ENCODE measurements at places on chromosomes 4 and X. TPM values are rescaled to one million over a fixed set of nuclear protein-coding genes. Genes with fewer than 3 reads are reported as not detected.

GRCh38 chr4:17065821-17066220 lies 167.4 kb upstream of the LDB2 start:
- DNase-seq: no peak

GRCh38 chr4:69716654-69717053 lies 43.8 kb downstream of the SULT1B1 start:
- DNase-seq: no peak

DNA sequence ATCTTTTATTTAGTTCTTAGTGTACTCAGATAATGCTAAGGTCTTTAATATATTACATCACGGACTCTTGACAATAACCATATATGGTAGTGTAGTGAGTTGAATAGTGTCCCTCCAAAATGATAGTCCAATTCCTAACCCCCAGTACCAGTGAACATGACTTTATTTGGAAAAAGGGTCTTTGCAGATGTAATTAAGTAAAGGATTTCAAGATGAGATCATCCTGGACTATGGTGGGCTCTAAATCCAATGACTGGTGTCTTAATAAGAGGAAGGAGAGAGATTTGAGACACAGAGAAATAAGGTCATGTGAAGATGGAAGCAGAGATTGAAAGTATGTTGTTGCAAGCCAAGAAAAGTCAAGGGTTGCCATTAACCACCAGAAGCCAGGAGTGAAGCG lies 236.5 kb upstream of the DIPK2B start:
- no peak for DNase-seq

GRCh38 chrX:134886002-134886596 lies 104.7 kb upstream of the SMIM10 start:
- peak; percentile 1 for DNase-seq

GRCh38 chr4:17492058-17492741 lies 19.7 kb downstream of the QDPR start:
- no peak for DNase-seq

DNA sequence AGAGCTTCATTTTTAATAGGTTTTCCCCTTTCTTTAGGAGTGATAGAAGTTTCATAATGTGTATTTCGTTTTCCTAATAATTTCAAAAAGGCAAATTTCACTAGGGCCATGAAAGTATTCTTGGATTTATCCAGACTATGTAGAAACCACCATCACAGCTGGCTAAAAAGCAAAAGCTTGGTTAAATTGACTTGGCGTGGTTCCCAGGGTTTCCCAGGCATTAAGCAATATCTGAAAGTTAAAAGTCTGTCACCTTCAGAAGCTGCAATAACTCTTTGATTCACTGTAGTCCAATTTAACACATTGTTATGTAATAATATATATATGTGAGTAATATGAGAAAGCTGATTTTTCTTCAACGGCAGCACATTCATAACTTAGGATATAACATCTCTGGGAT lies 38.3 kb downstream of the NDNF start:
- no peak for DNase-seq

DNA sequence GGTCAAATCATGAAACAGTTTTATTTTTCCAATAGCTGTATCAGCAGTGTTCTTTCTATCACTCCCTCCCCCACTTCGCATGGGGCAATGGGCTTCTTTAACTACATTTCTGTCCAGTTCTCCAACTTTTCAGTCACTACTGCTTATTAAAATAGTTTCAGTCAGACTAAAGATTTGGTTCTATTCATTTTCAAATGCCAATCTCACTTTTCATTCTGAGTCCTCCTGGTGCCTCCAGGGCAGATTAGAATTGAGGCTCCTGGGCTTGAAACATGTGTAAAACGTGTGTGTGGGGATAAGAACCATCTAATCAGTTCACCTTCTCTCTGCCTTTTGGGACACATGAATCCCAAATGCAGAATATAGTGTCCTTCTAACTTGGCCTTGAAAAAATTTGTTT lies 3.5 kb upstream of the BEX3 start:
- DNase-seq: no peak

DNA sequence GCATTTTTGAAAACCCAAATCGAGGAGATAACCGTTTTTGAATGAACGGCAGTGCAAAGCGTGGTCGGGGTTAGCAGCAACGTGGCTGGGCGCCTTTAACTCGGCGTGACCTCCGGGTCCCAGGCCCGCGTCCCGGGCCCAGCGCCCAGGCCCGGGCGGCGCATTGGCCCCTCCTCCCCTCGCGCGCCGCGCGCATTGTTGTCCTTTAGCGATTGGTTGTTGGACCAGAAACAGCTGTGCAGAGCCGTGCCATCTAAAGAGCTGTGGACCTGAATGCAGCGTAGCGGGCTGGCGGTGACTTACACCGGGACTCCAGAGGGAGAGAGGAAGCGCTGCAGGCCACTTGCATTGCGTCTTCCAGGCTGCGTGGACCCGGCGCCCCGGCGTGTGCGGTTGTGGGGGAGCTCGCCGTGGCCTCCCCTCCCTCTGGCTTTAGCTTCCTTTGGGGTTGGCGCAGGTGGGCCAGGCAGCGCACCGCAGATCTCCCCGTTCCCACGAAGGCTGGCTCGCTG lies at the start of gene STOX2:
Gene STOX2 (plus strand): TSS at position 227 of the 512 bp plus-strand sequence. CDS start 1,484 bp downstream, outside the sequence.
- peak; percentile 71 for DNase-seq

GRCh38 chrX:70292788-70293187 lies 2.9 kb downstream of the KIF4A start:
- DNase-seq: no peak

GRCh38 chr4:79599691-79600090 lies 191.7 kb upstream of the GK2 start:
- DNase-seq: no peak

- peak; percentile 7 for DNase-seq
Observed at GRCh38 chrX:100979881-100980607, 10.5 kb downstream of the ARL13A start.

DNA sequence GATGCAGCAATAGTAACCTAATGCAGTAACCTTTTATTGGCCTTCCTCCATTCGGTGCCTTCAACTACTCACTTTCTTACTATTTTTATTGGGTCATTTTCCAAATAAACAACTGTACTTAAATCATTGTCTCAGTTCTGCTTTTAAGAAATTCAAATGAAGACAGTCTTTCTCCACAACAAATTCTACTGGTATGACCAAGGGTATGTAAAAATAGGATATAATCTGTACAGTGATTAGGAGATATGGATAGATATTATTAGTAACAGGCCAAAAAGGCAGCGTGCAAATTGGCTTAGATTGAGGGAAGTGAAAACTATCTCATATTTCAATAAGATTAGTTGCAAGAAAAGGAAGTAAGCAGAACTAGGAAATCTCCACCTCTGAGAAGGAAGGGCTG lies 177.4 kb upstream of the PPP1R2C start:
- DNase-seq: no peak

DNA sequence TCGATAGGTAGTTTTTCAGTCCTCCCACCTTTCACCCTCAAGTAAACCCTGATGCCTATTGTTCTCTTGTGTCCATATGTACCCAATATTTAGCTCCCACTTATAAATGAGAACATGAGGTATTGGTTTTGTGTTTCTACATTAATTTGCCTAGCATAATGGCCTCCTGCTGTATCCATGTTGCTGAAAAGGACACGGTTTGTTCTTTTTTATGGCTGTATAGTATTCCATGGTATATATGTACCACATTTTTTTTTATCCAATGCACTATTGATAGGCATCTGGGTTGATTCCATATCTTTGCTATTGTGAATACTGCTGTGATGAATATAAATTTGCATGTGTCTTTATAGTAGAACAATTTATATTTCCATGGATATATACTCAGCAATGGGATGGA lies 199.2 kb downstream of the RAB28 start:
- no peak for DNase-seq

GRCh38 chr4:14856062-14856933 lies 146.0 kb upstream of the CPEB2 start:
- DNase-seq: peak; percentile 84

GRCh38 chr4:87451537-87451936 lies 29.2 kb downstream of the NUDT9 start:
- DNase-seq: no peak

DNA sequence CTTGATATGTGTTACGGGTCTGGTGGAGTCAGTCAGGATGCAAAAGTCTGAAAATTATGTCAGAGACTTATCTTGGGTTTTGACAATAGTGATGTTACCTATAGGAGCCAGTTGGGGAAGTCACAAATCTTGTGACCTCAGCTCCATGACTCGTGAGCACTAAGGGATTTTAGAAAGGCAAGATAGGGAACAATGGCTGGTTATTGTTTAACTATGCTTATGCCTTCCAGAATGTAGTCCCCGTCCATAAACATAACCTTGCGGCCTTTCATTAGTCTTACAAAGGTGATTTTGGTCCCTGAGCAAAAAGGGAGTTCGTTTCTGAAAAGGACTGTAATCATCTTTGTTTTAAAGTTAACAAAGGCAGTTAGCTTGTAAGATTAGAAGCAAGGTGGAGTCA lies 23.9 kb upstream of the GATB start:
- no peak for DNase-seq

DNA sequence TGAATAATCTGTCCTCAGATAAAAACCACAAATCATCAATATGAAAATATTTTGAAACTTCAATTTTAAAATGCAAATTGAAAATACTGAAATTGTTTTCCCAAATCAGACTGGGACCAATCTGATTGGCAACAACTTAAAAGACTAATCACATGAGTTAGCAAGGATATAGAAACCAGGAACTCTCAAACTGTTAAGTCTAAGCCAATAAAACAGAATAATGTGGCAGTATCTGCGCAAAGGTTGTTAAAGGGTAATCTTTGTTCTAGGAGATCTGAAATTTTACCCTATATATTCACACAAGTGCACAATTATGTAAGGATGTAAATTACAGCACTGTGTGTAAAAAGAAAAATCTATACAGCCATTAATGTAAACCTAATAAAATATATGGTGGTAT lies 29.7 kb downstream of the EIF4E start:
- no peak for DNase-seq

DNA sequence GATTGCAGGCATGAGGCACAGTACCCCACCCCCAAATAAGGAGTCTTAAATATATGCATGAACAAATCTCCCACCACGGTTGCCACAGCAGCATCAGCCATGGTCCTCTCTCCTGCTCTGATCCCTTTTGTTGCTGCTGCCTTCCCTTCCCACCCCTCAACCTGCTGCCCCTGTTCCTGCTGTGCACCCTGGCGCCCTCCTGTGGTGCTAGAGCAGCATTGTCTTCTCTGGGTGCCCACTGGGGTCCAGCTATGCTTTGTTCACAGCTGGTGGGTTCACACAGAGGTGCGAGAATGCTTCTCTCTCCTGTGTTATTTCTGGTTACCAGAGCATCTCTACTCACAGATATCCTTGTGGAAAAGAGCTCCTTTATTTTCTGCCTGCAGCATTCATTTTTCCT lies 116.2 kb downstream of the GATB start:
- DNase-seq: peak; percentile 33

- DNase-seq: no peak
Observed at GRCh38 chrX:8341814-8342590, 122.6 kb upstream of the VCX3B start.

GRCh38 chr4:162285753-162286152 lies 122.0 kb upstream of the FSTL5 start:
- no peak for DNase-seq

GRCh38 chr4:137359691-137360315 lies 172.5 kb downstream of the PCDH18 start:
- DNase-seq: no peak

DNA sequence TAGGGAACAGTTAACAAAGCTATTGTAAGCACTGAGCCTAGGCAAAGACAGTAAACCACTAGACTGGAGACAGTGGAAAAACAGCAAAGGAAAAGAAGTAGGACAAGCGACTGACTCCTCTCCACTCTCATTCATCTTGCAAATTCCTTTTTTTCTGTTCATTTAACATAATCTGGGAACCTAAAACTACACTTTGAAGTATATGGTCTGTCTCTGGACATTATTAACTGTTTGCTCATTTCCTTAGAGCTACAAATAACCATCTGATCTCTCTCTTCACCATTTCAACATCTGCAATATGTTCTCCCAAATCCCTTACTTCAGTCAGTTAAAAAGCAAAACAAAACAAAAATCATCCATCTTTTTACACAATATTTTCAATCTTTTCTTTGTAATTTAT lies 642 bp downstream of the HMGN5 start:
- DNase-seq: no peak

GAGE13 gene
- total RNA-seq: 12.3 TPM

BST1 gene
- total RNA-seq: 3.8 TPM

HMGB3 gene
- 105 TPM for total RNA-seq

HOPX gene
- total RNA-seq: not detected

ATP2B3 gene
- total RNA-seq: not detected

SAGE1 gene
- total RNA-seq: not detected

CENPVL2 gene
- 0.34 TPM for total RNA-seq

ACSL4 gene
- 81.0 TPM for total RNA-seq

UBE2A gene
- total RNA-seq: 17.6 TPM

EDA gene
- 1.2 TPM for total RNA-seq

Measured in Daoy (cell line).